ENCODE measurements at places on chromosomes 5 and 9.
A peak's percentile ranks its signal among the peaks of the same experiment; 100 is the strongest.

DNA sequence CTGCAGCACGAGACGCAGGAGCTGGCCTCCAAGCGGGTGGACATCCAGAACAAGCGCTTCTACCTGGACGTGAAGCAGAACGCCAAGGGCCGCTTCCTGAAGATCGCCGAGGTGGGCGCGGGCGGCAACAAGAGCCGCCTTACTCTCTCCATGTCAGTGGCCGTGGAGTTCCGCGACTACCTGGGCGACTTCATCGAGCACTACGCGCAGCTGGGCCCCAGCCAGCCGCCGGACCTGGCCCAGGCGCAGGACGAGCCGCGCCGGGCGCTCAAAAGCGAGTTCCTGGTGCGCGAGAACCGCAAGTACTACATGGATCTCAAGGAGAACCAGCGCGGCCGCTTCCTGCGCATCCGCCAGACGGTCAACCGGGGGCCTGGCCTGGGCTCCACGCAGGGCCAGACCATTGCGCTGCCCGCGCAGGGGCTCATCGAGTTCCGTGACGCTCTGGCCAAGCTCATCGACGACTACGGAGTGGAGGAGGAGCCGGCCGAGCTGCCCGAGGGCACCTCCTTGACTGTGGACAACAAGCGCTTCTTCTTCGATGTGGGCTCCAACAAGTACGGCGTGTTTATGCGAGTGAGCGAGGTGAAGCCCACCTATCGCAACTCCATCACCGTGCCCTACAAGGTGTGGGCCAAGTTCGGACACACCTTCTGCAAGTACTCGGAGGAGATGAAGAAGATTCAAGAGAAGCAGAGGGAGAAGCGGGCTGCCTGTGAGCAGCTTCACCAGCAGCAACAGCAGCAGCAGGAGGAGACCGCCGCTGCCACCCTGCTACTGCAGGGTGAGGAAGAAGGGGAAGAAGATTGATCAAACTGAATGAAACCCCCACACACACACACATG lies 654 bp downstream of the PURA start:
- peak; percentile 74 for DNase-seq

- DNase-seq: no peak
Measured at GRCh38 chr5:133287500-133287899, 235.7 kb downstream of the HSPA4 start.

DNA sequence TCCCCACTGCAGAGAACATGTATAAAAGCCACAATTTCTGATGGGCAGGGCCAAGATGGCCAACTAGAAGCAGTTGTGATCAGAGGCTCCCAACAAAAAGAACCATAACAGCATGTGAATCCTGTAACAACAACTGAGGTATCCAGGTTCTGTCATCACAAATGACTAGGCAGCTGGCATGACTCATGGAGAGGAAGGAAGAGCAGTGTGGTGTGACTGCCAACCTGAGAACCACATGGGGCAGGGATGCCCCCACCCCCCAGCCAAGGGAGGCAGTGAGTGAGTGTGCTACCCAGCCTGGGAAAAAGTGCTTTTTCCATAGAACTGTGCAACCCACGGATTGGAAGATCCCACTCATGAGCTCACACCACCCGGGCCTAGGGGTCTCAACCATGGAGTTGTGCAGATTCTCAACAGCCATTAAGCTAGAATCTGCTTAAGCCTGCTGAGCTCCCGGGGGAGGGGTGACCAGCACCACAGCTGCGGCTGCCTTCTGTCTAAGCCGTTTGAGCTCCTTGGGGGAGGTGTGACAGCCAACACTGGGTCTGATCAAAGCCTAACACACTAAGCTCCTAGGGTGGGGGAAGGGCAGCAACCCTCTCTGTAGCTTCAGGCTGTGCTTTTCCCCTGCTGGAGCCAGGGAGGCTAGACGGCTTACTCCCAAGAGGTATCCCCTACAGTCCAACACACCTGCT lies 80.1 kb upstream of the DMAC1 start:
- no peak for DNase-seq

DNA sequence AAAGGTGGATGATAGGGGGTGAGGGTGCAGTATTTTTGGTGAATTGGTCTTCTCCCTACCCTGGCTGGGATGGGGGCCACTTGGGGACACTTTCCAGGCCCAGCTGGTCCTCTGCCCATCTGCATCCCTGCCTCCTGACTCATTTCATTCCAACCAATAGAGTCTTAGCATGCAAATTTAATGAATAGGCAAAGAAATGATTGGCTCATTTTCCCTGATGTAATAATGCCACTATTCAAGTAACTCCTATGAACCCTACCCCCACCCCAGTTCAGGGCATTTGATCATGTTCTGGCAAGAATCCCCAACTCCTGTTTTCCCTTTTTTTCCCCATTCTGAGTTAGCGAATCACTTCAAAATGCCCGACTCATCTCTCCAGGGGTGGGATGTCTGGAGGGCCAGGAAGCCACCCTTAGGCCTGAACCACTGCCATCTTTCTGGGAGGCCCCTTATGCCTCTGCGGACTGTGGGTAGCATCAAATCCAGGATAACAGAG lies 56.7 kb downstream of the PCDH1 start:
- DNase-seq: peak; percentile 77

- no peak for DNase-seq
Measured at GRCh38 chr5:18243846-18244245, 609.6 kb downstream of the TAF11L14 start.

- no peak for DNase-seq
Measured at GRCh38 chr9:29297592-29297991, 1724.3 kb upstream of the C9orf72 start.

DNA sequence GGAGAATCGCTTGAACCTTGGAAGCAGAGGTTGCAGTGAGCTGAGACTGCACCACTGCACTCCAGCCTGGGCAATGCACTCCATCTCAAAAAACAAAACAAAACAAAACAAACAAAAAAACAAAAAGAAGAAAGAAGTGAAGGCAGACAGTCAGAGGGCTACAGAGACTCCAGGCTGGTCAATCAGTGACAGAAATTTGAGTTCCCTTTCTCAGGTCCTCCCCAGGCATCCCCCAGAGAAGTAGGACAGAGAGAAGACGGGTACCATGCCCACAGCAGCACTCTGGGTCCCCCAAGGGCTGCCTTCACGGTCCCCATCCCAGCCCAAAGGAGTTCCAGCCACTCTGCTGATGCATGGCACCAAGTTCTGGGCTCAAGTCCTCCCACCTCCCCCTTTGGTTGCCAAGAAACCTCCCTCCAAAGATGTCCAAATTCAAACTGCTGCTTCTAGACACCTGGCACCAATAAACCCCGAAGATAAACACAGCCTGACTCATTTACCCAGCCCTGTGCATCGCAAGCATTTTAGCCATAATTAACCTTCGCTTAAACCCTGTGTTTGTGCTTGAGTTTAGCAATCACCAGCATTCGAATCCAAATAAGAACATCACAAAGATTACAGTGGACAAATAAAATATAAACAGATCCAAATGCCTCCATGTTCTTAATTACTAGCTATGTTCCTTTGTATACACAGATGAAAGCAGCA lies 24.0 kb downstream of the SEMA4D start:
- no peak for DNase-seq

GRCh38 chr9:109953813-109954497 lies 174.0 kb downstream of the PALM2AKAP2 start:
- DNase-seq: no peak

DNA sequence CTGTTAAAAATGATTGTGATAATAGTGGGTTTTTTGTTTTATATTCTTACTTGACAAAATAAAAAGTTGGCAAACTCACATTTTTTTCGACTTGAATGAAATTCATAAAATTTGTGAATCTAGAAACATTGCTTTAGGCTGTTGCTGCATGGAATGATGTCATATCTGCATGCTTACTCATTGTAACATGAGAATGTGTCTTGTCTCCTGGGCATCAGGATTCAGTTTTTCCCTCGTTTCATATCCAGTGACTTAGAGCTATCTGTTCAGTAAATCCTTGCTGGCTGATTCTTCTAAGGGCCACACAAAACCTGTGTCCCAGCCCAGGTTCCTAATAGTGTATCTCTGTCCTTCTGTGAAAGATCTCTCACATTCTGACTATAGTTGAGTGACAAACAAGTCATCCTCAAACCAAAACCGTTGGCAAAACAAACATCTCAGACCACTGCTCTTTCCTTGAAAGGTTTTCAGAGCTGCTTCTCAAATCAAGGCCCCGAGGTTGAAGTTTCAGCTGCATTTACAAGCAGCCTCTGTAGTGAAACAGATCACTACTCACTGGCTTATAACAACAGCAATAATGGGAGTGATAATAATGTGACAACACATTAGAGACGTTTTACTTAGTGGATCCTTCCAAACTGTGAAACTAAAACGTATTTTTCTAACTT lies 95.0 kb downstream of the NPR3 start:
- no peak for DNase-seq
